ENCODE measurements at places on chromosomes 4 and X.

DNA sequence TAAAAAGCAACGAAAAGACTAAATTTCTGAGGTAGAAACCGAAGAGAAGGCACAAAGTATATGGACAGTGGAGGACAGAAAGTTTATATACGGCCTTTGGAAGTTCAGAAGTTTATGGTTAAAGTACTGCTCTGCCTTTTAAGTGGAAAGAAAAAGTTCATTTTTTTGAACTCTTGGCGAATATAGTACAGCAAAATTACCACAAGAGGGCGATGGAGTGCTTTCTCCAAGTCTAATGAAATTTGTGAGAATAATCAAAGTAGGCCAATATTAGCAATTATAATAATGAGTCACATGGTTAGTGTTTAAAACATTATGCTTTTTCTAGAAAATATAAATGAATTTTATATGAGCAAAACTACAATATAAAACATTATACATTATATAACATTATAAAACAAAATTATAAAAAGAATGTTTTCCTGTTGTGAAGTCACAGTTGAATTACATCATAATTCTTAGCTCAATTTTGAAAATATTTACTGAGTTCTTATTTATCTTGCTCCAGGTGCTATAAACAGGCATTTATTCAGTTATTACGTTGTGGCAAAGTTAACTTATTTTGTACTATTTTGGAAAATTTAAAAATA is 136.2 kb upstream of the BMPR1B start:
- DNase-seq = no peak

DNA sequence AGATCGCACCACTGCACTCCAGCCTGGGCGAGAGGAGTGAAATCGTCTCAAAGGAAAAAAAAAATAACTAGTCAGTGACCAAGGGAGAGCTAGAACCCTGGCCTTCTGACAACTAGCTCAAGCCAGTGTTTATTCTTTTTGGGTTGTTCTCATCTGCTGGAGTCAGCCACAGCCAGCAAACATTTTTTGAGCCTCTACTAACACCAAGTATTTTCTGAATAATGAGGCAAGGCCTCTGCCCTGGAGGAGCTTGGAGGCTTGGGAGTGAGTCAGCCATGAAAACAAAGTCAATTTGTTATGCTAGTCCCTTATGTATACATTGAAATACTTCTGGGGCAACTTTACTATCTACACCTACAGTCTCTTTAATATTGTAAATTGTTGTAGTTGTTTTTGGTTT is 46.5 kb downstream of the TMA16 start:
- DNase-seq = no peak

DNA sequence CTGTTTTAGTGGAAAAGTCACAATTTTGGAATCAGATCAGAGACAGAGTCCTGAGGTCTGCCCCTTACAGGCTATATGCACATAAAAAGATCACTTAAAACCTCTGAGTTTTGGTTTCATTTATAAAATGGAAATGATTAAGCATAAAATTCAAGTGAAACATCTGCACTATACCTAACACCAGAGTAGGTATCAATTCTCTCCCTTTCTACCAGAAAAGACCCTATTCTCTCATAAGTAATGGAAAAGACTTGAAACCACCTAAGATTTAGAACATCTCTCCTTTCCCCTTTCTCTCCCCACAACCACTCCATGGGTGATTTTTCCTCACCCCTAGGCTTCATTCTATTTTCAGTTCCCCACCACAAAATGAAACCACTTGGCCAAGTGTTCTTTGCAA is 907 bp downstream of the LHFPL1 start:
- DNase-seq = no peak

DNA sequence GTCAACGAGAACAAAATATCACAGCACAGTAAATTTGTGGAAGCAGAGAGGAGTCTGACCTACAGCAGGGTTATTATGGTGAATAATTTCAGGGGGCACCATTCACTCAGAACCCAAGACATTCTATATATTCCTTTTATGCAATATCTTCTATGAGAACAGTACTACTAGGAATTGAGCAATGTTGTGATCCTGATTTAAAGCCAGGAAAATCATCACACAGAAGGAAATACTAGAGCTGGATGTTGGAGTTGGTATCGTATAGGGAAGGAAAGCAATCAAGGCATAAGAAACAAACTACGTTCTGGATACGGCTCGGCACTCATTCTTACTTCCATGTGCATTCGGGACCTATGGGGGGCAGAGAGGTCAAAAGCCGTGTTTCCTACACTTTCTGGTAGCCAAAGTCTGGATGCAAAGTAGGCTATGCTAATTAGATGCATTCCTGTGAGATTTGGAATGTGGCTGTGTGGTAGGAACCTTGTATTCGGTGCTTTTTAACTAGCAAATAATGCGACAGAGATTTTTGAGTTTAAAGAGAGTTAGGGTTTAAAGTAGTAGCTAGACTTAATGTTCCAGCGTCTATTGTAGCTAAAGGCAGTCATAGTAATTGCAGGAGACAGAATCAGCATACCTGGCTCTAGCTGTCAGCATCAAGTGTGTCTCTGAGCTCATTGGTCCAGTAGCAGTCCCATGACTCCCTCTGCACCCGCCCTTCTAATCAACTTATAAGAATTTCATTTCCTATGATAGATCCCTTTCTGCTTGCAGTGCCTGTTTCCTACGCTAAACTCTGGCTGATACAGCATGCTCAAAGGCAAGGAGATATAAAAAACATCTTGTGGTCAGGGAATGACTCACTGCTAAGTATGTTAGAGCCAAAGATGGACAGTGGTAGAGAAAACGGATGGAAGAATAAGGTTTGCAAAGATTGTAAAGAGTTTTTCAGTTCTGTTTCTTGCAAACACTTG is 43.3 kb upstream of the PDGFC start:
- DNase-seq = peak; percentile 14

- no peak for DNase-seq
These were observed 30.9 kb upstream of the ADH1C start for GRCh38 chr4:99383399-99383798.

- DNase-seq = no peak
These were observed 54.4 kb upstream of the MAP9 start for GRCh38 chr4:155430895-155431795.

DNA sequence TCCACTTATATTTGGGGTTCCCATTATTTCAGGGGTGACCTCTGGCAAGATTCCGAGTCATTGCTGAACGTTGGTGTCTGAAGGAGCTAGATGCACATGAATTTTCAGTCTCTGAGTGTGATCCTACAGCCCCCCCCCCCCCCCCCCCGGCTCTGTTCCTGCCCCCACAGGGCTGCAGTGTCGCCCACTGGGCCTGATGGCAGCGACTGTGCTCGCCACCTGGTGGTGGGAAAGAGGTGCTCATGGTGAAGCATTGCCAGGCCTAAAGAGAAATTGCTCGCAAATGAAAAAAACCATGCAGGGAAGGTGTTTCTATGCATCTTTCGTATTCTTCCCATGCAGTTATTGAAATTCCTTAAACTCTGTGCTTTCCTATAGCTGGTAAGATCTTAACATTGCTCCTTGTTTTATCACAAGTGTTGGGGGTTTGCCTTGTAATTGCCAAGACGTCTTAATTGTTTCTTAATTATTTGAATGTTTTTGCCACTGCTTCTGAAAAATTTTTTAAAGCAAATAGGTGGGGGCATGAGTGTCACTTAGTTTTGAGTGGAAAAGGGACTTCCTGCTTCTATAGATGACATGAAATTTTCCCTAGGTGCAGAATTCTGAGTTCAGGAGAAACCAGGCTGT is 63.2 kb downstream of the CLDN22 start:
- peak; percentile 67 for DNase-seq

GRCh38 chrX:15056044-15056443 is 182.8 kb downstream of the MOSPD2 start:
- no peak for DNase-seq

DNA sequence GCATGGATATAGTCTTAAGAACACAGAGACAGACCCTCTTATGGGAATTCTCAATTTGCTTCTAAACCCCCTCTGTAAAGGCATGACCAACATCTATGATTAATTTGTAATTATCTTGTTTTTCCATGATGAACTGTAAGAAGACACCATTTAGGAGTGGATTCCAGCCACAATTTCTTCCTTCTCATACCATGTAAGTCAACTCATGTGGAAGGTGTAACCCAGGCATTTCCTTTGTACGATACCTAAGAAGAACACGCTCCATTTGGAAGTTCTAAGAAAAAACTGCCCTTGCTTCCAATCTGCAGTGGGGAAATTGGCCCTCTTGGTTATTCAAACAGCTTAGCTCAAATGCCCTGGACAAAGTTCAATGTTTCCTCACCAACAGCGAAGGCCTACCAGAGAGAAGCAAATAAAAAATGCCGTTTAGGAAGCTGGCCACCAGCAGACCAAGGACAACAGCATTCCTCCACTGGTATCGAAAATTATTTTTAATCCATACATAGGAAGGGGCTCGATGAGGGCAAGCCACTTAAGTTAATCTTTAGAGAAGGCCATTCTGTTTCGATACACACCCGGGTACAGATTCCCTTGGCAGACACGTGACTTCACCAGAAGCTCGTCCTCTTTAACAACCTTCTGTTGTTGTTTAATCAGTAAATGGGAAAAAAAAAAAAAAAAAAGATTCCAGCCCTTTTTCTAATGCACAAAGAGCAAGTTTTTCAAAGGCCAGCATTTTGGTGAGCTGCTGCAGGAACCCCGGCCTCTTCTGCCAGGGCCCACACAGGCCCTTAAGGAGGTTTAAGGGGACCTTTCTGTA is 2.6 kb downstream of the DHRSX start:
- no peak for DNase-seq

GRCh38 chr4:3239303-3239702 is 9.7 kb upstream of the MSANTD1 start:
- no peak for DNase-seq

DNA sequence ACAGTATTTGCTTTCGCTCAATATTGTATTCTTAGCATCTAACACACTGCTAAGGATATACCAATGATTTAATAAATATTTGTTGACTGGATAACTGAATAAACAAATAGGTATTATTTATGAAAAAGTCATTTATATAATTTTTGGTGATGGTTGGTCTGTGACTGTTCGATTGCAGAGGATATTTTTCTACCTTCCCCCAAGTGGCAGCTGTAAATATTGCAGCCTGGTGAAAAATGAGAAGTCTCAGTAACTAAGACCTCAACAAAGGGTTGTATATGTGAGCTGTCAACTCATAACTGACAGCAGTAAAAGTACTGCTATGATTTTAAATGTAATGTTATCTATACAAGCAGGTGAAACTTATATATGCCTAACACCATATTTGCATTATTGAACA is 36.0 kb downstream of the HTR2C start:
- DNase-seq = no peak

GRCh38 chr4:41144812-41145211 is 69.5 kb downstream of the APBB2 start:
- DNase-seq = no peak

DNA sequence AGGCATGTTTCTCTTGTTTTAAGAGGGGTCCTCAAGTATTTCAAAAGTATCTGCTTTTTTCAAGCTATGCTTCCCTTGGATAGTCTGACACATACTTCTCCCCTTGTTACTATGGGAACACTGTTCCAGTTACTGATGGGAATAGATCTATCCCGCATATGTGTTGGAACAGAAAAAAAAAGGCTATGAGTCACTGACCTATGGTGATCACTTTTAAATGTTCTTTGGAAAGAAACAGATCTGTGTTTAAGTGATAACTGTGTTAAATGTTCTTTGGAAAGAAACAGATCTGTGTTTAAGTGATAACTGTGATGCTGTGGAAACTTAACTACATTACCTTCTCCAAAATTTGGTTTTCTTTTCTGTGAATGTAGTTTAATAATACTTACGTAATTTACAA is 303.2 kb downstream of the TEX13C start:
- DNase-seq = no peak

- no peak for DNase-seq
These were observed 246.7 kb upstream of the ARHGAP24 start for GRCh38 chr4:85228264-85228663.

GRCh38 chrX:48498374-48498809 is 10.4 kb upstream of the PORCN start:
- DNase-seq = no peak

GRCh38 chr4:168781341-168781740 is 228.7 kb downstream of the CBR4 start:
- no peak for DNase-seq

DNA sequence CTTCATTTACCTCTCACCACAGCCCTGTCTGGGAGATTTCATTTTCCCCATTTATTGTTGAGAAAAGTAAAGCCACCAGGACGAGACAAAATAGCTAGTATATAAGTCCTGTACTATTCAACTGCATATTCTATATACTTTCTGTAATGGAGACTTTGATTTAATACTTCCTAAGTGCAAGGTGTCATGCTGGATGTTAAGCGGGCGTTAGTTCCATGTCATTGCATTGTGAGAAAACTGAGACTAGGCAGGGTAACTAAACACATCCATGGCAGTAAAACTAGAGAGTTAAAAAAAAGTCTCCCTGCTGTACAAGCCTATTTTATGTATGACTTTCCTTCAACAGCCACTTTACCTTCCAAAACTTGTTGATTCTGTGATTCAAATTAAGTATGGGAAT is 969.6 kb downstream of the STIM2 start:
- no peak for DNase-seq

DNA sequence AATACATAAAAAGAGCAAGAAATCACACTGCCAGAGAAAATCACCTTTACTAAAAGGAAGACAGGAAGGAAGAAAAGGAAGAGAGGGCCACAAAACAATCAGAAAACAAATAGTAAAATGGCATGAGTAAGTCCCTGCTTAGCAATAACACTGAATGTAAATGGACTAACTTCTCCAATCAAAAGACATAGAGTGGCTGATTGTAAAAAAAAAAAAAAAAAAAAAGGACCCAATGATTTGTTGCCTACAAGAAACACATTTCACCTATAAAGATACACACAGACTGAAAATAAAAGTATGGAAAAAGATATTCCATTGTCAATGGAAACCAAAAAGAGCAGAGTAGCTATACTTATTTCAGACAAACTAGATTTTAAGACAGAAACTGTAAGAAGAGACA is 12.6 kb downstream of the CENPU start:
- DNase-seq = no peak

All from WTC11 (cell line).